NCI-H69 (cell line): ENCODE measurements at places on chromosomes 1 and 21.

- no peak for DNase-seq
Measured at GRCh38 chr1:235941876-235942624, 75.3 kb upstream of the LYST start.

DNA sequence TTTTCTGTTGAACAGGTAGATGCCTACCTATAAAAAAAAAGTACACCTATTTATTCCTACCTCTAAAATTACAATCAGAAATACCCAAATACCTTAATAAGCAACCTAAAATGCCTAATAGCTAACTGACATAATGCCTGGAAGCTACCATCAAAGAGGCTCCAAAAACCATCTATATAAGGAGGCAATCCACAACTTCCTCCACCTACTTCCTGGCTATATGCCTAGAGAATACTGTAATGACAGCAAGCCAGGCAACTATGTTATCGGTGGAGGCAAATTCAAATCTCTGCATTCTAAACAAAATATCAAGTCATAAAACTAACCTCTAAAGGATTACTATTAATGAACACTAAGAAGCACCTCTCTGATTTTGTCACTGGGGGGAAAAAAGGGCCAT lies 10.1 kb downstream of the ZNF644 start:
- DNase-seq = no peak

GRCh38 chr1:157784801-157785200 lies 7.9 kb upstream of the FCRL2 start:
- no peak for DNase-seq

DNA sequence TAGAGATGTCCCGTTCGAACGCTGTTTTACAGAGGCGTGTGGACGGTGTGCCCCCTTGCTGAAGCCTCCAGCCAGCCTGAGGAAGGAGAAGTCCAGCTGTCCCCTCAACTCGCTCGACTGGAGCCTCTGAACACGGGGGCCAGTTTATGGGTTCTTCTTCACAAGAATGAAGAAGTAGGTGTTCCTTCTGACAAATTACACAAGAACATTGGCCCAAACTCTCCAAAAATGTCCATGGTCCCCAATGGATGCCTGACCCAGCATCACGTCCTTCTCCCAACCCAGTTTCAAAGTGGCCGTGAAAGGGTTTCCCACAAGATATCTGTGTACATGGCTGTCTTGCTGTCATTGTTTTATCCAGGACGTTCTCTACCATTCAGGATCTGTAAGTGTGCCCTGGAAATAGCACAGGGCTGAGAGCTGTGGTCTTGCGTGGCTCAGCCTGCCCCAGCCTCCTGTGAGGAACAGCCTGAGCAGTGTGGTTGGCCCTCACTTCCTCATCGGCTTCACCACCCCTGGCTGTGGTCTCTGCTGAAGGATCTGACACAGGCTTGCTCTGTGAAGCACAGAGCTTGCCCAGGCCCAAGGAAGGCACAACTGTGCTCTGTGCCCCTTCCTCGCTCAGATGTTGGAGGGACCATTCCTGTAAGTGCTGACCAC lies 1.0 kb upstream of the S100B start:
- DNase-seq = no peak

DNA sequence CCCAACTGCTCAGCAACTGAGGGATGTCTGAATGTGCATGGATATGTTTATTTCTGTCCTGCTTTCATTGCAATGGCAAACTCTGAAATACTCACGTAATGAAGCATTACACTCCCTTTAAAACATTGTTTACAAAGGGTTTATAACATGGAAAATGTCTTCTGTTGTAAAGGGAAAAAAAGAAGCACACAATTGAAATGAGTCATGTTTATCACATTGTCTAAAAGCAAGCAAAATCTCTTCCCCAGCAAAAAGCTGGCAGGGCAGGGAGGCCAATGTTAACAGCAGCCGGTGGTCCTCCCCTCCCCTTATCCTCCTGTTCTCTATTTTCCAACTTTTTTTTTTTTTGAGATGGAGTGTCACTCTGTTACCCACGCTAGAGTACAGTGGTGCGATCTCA lies 3.9 kb upstream of the EFNA1 start:
- DNase-seq = no peak

DNA sequence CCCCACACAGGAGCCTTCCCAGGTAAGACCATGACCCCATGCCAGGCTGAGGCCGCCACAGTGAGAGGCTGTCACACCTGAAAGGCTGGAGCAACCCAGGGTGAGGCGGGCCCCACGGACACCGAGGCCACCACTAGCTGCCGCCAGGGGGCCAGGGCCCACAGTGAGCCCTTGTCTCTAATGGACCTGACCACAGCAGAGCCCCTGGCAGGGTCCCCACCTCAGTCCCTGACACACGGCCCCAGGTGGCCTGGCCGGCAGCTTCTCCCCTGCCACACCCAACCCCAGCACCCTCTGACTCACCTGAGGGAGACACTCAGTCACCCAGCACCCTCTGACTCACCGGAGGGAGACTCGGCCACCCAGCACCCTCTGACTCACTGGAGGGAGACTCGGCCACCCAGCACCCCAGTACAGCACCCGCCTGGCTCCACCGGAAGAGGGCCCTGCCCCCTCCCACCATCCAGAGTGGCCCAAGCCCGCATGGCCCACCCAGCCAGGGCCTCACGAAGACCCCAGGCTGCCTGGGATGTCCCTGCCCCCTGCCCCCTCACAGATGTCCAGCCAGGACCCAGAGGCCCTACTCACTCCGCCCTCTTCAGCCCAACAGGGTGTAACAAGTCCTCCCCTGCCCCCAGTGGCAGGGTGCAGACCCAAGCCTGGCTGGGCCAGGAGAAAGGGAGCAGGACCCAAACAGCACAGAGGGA lies 4.4 kb downstream of the DVL1 start:
- DNase-seq = no peak

- DNase-seq = peak; percentile 70
Measured at GRCh38 chr1:36934061-36934460, 100.3 kb downstream of the GRIK3 start.

GRCh38 chr1:51509773-51510172 lies 9.3 kb downstream of the EPS15 start:
- no peak for DNase-seq

- no peak for DNase-seq
Measured at GRCh38 chr1:208223136-208223535, 21.0 kb downstream of the PLXNA2 start.

DNA sequence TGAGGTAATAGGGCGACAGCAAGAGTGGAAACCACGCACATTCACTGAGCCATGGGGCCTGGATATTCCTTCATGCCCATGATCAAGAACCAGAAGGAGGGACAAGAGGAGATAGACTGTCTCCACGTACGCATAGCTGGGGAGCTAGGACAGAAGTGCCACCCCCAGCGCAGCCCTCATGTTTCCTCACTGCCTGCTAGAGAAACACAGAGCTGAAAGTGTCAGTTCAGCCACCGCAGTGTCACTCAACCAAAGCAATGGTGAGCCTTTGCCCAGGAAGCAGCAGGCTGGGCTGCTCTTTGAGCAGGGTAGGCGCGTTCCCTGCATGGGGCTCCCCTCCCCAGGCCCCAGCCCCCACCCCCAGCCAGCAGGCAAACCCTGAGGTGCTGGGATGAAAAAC lies 68.5 kb downstream of the STUM start:
- DNase-seq = no peak

GRCh38 chr21:41760411-41760810 lies 6.4 kb downstream of the RIPK4 start:
- no peak for DNase-seq

DNA sequence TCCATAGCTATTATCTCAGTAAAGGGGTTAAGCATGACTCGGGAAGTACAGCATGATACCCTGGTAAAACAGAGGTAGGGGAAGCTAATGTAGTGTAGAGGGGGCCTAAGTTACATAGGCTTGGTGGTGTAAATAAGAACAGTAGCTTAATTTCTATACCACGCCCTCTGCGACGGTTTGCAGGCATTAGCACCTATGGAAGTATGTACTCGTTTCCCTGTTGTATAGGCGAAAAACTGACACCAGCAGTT lies 470 bp upstream of the NAXE start:
- no peak for DNase-seq

GRCh38 chr1:62530516-62531154 lies 66.7 kb upstream of the ANGPTL3 start:
- DNase-seq = no peak

DNA sequence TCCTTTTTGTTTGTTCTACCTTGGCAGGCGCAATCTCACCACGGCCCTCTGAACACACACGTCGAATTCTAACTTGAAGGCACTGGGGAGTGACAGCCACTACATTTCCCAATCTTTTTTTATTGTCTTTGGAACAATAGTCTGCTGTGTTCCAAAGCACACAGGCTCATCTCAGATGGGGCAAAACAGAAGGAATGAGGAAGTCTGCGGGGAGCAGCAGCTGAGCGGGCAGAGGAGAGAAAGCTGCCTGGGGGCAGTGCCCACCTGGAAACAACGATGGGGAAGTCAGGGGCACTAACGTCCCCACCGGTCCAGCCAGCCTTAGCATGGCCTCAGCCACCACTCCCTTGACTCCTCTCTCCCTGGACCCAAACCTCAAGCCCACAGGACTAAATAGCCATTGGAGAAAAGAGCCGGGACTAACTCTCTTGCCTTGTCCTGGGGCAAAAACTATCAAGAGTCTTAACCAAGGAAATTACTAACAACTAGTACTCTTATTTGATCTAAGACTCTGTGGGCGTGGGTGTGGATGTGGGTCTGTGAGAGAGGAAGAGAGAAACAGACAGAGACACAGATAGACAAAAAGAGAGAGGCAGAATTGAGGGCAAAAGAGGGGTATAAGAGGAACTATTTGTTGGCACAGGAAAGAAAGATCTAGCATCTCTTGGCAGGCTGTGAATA lies 34.2 kb downstream of the SYF2 start:
- peak; percentile 13 for DNase-seq

GRCh38 chr1:27831568-27832410 lies 1.2 kb downstream of the PPP1R8 start:
- peak; percentile 3 for DNase-seq

DNA sequence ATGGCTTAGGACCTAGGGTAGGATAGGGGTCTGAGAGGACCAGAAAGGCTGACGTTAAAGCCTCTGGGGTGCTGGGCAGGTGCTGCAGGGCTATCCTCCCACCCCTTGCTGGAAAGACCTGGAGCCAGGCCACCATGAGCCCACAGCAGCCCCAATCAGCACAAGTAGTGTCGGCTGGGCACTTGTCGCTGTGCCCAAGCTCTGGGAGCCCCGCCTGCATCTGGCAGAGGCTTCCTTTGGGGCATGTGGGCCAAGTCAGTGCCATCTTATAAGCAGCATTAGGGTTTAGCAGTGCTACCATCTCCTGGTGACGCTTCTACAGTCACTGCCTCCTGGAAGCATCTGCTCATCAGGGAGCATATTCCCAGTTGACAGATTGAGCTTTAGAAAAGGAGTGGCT lies 31.3 kb downstream of the MAN1C1 start:
- DNase-seq = no peak

- DNase-seq = peak; percentile 48
Measured at GRCh38 chr21:39377444-39378050, 28.7 kb upstream of the HMGN1 start.

GRCh38 chr21:17539323-17539722 lies 26.5 kb downstream of the CXADR start:
- no peak for DNase-seq

DNA sequence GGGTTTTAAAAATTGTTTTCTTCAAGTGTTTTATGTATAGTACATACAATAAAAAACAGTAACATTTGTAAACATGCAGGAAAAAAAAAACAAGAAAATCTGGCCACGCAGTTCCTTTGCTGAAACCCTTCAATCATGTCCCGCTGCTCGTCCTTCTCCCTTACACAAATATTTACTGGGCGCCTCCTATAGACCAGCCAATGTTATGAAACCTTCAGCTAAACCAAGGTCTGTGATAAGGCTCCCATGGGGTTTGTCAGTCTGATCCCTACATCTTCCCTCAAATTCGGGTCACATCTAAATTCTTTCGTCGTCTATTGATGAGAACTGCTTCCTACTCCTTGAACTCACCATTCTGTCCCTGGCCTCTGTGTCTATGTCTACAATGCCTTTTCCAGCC lies 583.9 kb downstream of the SMYD3 start:
- no peak for DNase-seq

GRCh38 chr1:109531826-109532364 lies 7.8 kb upstream of the GPR61 start:
- no peak for DNase-seq

DNA sequence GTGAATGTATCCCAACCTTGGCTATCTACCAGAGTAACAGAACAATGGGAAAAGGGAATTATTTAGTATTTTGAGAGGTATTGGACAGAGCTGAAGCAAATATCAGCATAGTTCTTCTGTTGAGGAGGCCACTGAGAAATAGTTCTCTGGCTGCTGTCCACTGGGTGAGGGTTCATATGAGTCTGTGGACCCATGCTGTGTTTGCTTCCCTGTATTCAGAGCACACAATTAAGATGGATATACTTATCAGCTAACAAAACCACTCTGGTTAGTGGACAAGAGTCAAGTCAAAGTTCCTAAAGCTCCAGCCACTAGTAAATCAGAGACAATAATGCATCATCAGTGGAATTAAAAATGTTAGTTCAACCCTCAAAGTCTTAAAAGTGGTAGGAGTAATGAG lies 66.1 kb downstream of the RGS18 start:
- DNase-seq = no peak

GRCh38 chr1:160076295-160076694 lies 5.0 kb upstream of the KCNJ9 start:
- DNase-seq = no peak

DNA sequence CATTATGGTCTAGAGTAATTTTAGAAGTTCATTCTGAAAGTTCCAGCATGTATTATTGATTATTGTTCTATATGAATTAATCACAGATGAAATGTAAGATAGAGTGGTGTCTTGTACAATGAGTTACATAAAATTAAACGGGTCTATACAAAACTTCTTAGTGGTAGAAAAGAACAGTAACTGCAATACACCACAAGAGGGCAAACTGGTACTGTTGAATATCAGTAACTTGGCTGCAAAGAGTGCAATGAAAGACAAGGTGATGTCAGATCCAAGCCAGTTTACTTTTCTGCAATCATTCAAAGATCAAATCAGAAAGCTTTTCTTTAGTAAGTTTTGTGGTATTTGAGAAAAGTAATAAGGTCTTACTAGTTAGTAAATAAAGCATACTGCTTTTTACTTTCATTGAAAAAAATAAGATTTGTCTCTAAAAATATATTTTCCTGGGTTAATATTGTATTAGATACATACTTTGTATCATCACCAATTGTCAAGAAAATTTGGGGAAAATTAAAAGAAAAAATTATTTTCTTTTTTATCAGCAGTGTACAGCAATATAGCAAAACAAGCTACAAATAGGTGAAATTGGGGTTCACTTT lies 66.4 kb upstream of the BTG3 start:
- DNase-seq = peak; percentile 83

GRCh38 chr1:210635108-210635507 lies 306.4 kb downstream of the HHAT start:
- no peak for DNase-seq

- DNase-seq = no peak
Measured at GRCh38 chr1:154158307-154159125, 3.6 kb upstream of the NUP210L start.

- peak; percentile 91 for DNase-seq
Measured at GRCh38 chr1:59156526-59157199, 140.2 kb upstream of the FGGY start.

DNA sequence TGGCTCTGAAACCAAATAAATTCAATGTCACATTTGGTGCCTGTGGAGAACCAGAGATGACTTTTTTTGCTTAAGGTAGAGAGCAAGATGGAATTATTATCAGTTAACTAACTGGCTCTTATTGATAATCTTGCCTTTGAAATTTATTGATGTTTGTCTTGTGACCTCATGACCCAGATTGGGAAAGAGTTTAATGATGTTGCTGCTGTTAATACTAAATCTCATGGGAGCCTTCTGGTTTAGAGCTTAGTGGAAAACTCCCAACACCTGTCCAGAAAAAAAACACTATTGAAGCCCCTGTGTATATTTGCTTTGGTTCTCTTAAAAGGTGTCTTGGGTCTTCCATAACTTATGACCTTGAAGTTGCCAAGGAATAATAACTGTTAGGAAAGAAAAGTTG lies 9.9 kb downstream of the CHTOP start:
- DNase-seq = no peak
